ENCODE measurements at places on chromosomes 3 and 15.

DNA sequence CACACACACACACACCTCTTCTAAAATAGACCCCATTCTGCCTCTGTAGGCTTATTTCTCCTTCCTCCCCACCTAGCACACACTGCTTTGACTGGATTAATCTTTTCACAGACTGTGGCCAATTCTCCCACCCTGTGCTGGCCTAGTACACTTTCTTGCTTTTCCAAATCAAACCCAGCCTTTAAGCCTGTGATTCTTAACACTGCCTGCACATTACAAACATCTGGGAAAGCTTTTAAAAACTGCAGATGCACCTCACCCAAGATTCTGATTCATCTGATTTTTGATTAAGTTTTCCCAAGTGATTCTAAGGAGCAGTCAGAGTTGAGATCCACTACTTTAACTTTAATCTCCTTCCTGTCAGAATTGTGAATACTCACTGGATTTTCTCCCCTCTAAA lies 12.8 kb downstream of the CSNK1G1 start:
- DNase-seq = no peak

- DNase-seq = no peak
Measured at GRCh38 chr15:57284535-57284934, 91.8 kb upstream of the CGNL1 start.

- no peak for DNase-seq
Measured at GRCh38 chr15:75947092-75947491, 43.4 kb downstream of the FBXO22 start.

DNA sequence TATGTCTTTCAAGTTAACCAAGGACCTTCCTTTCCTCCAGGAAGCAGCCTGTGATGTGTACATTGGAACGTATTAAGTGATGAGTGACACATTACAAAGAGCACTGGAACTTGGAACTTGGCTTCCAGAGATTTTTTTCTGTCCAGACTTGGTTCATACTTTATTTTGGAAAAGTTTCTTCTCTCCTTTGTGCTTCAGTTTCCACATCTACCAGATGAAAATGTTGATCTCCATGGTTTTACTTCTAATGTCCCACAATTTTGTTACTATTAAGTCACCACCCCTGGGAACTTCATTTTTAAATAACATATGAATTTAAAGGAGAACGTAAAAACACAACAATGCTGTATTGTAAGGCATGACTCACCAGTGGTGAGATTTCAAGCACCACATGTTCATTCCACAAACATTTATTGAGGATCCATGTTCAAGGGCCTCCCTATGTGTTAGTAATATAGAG lies 290.7 kb upstream of the LMCD1 start:
- no peak for DNase-seq
